ENCODE measurements at places on chromosomes 2 and 18. TPM values are rescaled to one million over a fixed set of nuclear protein-coding genes. Genes with fewer than 3 reads are reported as not detected.

DNA sequence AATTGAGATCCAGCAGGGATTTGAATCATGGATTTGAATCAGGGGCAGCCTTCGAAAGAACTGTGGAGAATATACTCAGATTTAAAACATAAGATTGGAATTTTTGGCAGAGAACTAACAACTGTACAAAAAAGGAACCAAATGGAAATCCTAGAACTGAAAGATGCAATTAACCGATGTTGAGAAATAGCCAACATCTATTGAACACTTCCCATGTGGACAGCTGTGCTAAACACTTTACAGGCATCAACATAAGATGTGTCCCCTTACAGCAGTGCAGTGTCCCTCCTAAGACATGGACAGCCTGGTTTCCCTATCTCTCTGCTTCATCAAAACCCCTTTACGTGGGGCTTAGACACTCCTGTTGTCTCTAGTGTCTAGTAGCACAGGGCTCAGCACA is 3.7 kb upstream of the IL1RN start:
- H3K27ac ChIP-seq: no peak overlapping the region
- H3K36me3 ChIP-seq: no peaks in the 10 kb centered on the region
- H3K4me1 ChIP-seq: peaks cover 8% of the 10 kb centered on the region
- no peak for DNase-seq
- no peaks in the 10 kb centered on the region for H3K27me3 ChIP-seq

Gene ATP6V1B1
- total RNA-seq: 2.1 TPM

Gene STK25
- 134 TPM for total RNA-seq

Gene C2orf92
- total RNA-seq: 14.4 TPM

GRCh38 chr18:74508366-74508765 is 12.2 kb downstream of the CNDP2 start:
- H3K4me3 ChIP-seq: no peak overlapping the region
- no peaks in the 10 kb centered on the region for H3K4me1 ChIP-seq
- no peaks in the 10 kb centered on the region for H3K27me3 ChIP-seq
- peaks cover 98% of the 10 kb centered on the region for H3K36me3 ChIP-seq

Gene KIAA2012
- total RNA-seq: not detected

GRCh38 chr2:74390606-74391005 is 10.5 kb upstream of the DCTN1 start:
- H3K4me3 ChIP-seq: peak overlapping the region; percentile 71
- H3K4me1 ChIP-seq: peaks cover 22% of the 10 kb centered on the region
- H3K36me3 ChIP-seq: no peaks in the 10 kb centered on the region
- H3K27ac ChIP-seq: no peak overlapping the region
- no peak for DNase-seq

Gene FZD7
- total RNA-seq: 13.6 TPM

GRCh38 chr18:25732862-25733261 is 357.6 kb downstream of the SS18 start:
- no peaks in the 10 kb centered on the region for H3K27me3 ChIP-seq
- H3K27ac ChIP-seq: no peak overlapping the region
- DNase-seq: no peak
- no peaks in the 10 kb centered on the region for H3K4me1 ChIP-seq
- H3K36me3 ChIP-seq: no peaks in the 10 kb centered on the region
- H3K4me3 ChIP-seq: no peak overlapping the region

DNA sequence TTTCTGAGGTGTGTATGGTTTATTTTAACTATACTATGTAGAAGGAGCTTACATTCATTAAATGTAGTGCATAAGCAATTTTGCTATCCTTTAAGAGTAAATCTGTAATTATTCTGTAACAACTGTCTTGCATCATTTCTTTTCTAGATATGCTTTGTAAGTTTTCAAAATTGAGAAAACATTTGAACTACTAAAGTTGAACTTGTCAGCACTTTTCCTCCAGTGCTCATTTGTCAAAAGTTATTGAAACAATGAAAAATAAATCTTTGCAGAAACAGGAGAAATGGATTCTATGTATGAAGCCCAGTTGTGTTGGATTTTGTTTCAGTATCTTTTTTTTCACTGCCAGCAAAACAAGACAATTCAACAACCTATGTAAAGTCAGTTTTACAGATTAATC is 14.5 kb upstream of the ZNF385B start:
- no peak for DNase-seq
- no peak overlapping the region for H3K27ac ChIP-seq
- no peaks in the 10 kb centered on the region for H3K27me3 ChIP-seq
- H3K36me3 ChIP-seq: no peaks in the 10 kb centered on the region
- no peak overlapping the region for H3K4me3 ChIP-seq
- no peaks in the 10 kb centered on the region for H3K4me1 ChIP-seq

DNA sequence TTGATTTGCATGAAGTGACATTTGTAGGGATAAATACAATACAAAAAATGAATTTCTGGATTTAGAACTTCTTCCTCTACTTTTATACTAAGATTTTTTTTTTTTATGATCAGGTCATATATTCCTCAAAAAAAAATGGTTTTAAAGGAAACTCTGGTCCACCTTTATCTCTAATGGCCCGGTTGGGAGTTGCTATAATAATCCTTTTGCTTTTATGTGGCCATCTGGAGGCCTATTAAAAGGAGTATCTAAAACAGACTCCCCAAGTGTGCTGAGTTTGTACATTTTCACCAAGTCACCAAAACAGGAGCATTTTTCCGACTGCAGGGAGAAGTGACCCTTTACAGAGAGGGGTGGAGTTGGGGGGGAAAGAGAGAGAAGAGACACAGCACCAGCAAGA is 329.2 kb upstream of the FIGN start:
- no peak overlapping the region for H3K27ac ChIP-seq
- no peak overlapping the region for H3K4me3 ChIP-seq
- no peaks in the 10 kb centered on the region for H3K4me1 ChIP-seq
- no peak for DNase-seq
- no peaks in the 10 kb centered on the region for H3K36me3 ChIP-seq

Gene GNAL
- 4.3 TPM for total RNA-seq

Gene NETO1
- not detected for total RNA-seq

GRCh38 chr2:30225131-30225762 is 6.1 kb upstream of the LBH start:
- DNase-seq: no peak
- peak overlapping the region; percentile 43 for H3K4me3 ChIP-seq
- H3K4me1 ChIP-seq: peaks cover 20% of the 10 kb centered on the region
- H3K27ac ChIP-seq: peak overlapping the region; percentile 82
- no peaks in the 10 kb centered on the region for H3K36me3 ChIP-seq

Measured in upper lobe of right lung (tissue), 1 donor.